Muscle of leg (tissue), 16 donors: ENCODE measurements at places on chromosomes 2 and 18. TPM values are rescaled to one million over a fixed set of nuclear protein-coding genes. Genes with fewer than 3 reads are reported as not detected.

DNA sequence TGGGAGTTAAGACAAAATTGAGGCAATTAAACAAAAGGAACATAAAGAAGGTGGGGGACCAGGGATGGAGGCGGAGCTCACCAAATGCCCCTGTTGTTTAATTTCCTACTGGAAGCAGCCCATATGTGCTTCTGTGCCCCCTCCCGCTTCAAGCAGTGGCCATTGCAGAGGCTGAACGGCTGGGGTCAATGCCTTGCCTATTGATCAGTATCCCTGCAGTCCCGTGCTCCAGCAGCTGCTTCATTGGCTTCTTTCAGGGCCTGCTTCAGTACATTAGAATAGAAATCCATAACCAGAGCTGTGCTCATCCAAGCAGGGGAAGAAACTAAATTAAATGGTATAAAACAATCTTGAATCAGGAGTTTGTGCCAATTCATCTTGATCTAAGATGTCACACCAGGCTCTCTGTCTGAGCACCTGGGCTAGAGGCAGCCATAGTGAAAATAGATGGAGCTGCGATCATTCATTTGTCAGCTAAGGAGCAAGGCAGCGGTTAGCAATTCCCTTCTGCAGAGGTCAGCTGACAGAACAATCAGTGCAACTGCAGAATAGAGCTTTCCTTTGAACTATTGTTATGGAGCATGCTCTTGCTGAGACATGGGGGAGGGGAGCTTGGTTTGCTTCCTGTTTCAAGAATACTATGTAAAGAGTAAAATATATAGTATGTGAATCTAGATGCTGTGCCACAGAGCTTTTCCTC is 222.4 kb downstream of the WDR7 start:
- peak; percentile 56 for DNase-seq

DNA sequence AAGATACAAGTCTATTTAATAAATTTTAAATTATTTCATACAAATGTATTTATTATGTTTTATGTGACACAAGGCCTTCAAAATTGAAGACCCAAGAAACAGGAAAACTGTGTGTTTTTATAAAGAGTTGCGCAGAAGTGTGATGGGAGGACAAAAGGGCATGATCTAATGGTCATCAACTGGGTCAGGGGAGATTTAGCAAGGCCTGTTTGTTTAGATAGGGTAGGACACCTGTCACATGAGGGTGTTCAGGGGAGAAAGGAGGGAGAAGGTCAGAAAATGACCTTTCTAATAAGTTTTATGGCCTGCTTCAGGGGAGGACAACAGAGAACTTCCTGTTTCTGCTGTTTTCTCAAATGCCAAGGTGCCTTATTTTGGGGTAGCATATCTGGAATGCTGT is 528.8 kb downstream of the STK39 start:
- no peak for DNase-seq

GRCh38 chr2:78977661-78978145 is 47.8 kb upstream of the REG3G start:
- DNase-seq = peak; percentile 18

Gene GAREM1
- total RNA-seq = 7.4 TPM

- no peak for DNase-seq
Observed at GRCh38 chr18:58175122-58175785, 131.2 kb downstream of the NEDD4L start.

DNA sequence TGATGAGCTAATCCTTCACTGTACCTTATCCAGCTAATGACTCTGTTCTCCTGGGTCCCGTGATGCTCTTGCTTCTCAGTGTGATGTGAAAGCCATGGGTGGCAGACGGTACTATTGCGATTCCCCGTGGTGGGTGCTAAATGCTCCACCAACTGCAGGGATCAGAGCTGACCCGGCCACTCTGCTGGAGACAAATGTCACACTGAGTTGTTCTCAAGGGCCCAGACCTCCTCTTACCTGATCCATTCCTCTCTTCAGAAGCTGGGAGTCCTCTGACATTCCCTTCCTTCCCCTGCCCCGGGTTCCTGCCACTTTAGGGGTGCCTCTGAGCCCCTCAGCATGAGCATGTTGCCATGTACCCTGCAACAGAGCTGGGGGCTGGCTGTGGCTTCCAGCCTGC is 105.1 kb downstream of the MAPK4 start:
- DNase-seq = no peak

- DNase-seq = no peak
Observed at GRCh38 chr18:10322004-10322403, 132.4 kb upstream of the APCDD1 start.

- no peak for DNase-seq
Observed at GRCh38 chr2:200054681-200055468, 99.5 kb downstream of the MAIP1 start.

DNA sequence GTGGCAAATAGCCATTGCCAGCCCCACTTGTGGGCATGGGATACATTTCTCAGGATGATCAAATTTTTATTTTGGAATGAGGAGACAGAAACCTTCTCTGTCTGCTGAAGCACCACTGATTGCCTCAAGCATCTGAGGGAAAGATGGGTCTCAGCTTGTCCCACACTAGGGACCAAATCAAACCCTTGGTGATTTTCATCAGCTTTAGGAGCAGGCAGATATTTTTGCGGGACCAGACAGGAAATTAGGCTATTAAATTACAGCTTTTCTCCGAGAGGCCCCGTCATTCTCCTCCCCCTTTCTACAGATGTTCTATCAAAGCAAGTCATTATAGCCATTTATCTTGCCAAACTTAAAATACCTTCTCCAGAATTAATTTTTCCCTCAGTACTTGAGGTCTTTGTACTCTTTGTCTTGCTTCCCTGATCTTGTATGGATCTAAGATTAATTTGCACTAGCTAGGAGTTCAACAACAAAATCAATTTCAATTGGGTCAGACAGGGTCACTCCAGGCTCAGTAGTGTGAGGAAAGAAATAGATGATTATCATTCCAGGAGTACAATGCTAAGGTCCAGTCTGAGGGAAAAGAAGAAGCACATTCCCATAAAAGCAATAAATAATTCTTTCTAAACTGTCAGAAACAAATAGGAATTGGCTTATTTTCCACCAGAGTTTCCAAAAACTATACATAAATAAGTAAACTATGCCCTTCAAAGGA is 818.1 kb upstream of the SOX11 start:
- peak; percentile 8 for DNase-seq
